ENCODE measurements at places on chromosomes 2 and 18.
A peak's percentile ranks its signal among the peaks of the same experiment; 100 is the strongest.

- no peak for DNase-seq
Measured at GRCh38 chr2:42850016-42850805, 57.8 kb upstream of the HAAO start.

DNA sequence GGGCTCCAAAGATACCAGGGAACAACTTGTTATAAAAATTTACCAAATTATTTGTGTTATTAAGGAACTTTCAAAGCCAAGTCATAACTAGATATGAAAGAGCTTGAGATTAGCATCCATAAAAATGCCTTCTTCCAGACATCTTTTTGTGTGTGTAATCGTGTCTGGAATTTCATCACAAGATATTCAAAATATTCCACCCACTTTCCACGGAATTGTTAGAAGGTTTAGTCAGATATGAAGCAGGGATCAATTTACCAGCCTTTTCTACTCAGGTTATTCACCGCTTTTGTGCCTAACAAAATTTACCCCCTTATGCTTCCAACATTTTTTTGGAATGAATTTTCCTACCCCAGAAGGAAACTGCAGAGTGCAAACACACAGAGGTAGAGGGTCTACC, 130.2 kb upstream of the ACVR2A start:
- no peak for DNase-seq

GRCh38 chr2:198347946-198348345, 543.6 kb downstream of the PLCL1 start:
- DNase-seq = no peak

GRCh38 chr2:3491306-3491705, 28.0 kb downstream of the ADI1 start:
- DNase-seq = no peak

GRCh38 chr2:121066526-121066925, 218.5 kb downstream of the TFCP2L1 start:
- DNase-seq = no peak

DNA sequence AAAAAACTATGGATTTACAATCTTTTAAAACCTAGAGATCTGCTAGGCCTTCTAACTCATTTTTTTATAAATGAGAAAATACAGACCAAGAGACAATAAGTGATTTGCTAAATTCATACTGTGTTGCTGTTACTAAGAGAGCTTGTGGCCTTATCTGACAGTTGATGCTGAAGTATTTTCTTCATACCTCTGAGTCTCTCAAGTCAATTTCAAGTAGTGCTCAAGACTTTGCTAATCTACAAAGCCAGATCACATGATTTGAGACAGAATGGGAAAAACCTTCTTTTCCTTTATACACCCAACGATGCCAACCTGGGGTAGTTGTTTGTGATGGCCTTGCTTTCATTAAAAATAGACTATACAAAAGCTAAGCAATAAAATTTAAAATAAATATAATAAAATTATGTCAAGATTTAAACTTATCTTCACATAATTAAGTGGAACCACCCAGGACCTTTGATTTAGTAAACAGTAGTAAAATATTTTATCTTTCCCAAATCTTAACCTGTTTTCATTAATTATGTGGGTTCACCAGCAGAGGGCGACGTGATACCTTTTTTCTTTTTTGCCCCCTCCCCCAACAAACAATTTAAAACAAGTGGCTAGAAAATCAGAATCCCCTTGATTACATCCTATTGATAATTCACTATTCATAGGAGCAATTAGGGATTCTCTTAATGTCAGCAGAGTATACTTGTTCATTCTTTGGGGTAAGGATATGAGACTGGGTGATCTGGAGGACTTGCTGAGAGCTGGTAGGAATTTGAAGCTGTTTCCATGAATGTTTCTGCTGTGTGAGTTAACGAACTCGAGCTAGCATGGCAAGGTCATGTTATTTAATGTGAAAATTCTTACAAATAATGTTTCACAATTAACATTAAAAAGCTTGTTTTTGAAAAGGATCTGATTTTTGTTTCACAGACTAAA, 49.6 kb upstream of the SLC5A7 start:
- peak; percentile 24 for DNase-seq

DNA sequence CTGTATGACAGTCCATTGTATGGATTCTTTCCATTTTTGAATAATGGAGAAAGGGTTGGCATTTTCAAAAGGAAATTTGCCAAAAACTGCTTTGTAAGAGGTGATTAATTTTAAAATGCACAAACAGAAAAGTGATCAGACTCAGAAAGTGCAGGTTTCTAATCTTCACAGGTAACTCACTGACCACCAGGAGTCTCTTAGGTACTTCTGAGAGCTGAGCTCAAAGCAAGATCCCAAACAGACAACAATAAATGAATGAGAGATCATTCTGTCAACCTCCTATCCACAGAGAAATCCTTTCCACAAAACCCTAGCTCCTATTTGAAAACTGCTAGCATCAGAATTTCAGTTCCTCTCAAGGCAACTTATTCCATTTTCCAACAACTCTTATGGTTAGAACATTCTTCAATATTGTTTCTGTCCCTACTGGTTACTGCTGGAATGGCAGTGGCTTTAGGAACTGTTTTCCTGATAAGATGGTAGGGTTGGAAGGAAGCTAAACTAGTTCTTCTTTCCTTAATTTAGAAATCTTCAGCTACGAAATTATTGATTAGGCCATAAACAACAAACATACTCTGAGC, 20.6 kb upstream of the HAAO start:
- peak; percentile 48 for DNase-seq

GRCh38 chr2:222451224-222451674, 26.9 kb downstream of the SGPP2 start:
- no peak for DNase-seq

GRCh38 chr2:85188852-85189251, 55.7 kb downstream of the TCF7L1 start:
- DNase-seq = no peak

DNA sequence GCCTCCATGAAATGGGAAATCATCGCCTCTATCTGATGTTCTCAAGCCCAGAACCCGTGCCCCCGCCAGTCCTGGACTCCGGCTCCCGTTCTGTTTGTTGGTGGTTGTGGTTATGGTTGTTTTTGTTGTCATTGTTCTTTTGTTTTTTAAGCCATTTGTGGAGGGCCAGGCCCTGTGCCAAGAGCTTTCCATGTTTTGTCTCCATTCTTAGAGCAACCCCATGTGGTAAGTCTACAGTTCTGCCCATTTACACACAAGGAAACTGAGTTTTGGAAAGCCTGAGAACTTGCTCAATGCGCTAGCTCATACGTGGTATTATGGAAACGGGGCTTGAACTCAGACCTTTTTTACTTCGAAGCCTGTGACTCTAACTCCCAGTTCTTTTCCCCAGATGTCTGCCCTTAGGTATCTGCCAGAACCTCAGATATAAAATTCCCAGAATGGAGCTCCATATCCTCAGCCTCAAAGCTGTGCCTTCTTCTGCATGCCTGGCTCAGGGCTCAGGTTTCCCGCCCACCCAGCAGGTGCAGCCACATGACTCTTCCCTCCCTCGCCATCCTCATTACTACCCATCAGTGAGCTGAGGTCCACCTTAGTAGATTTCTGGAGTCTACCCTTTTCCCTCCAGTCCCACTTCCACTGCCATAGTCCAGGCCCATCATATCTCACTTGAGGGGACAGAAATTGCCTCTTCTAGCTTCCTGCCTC, 194.1 kb downstream of the KLHL29 start:
- DNase-seq = no peak

GRCh38 chr2:186554850-186555671, 34.8 kb upstream of the ITGAV start:
- DNase-seq = no peak

DNA sequence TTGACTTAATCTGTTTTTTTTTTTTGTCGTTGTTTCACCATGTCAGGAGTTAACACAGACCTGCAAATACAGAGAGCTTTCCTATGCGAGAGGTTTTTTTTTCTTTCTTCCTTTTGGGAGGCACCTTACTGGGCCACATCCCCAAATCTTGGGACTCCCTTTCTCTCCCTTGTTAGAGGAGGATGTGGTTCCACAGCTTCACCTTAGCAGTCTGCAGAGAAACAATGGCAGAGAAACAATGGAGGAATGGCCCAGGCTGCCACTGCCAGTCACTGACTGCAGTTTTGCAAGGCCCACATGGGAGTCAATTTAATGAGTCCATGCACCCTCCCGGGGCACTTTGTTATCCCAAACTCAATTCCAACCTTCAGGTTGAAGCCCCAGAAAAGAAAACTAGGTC, 20.8 kb upstream of the PDK1 start:
- no peak for DNase-seq

DNA sequence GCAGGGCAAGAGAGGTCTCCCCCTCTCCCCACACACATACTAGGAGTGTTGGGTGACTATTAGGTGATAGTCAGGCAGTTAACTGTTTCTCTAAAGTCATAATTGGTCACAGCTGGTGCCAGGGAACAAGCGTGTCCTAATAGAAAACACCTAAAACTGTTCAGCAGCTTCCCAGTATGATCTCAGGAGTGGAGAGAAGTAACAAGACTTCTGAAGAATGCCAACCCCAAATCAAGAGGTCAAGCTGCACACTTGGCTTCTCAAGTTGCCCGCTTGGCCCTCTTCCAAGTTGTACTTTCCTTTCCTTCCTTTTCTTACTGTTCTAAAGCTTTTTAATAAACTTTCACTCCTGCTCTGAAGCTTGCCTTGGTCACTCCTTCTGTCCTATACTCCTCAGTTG, 22.4 kb upstream of the STAT1 start:
- no peak for DNase-seq

DNA sequence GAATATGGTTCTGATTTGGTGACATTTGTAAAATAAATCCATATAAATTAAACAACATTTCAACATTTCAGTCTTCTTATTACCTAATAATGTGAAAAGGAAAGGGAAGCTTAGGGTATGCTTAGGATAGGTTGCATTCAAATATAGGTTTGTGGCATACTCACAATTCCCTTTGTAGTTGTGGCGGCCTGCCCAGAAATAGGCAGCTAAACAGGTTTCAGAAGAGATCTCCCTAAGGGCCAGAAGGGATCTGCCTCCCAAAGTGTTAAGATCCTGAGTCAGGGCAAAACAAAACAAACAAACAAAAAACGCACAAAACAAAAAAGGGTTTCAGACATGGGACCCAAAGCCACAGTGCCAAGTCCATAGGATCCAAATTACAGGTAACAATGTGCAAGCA, 41.4 kb upstream of the TCF7L1 start:
- DNase-seq = no peak

DNA sequence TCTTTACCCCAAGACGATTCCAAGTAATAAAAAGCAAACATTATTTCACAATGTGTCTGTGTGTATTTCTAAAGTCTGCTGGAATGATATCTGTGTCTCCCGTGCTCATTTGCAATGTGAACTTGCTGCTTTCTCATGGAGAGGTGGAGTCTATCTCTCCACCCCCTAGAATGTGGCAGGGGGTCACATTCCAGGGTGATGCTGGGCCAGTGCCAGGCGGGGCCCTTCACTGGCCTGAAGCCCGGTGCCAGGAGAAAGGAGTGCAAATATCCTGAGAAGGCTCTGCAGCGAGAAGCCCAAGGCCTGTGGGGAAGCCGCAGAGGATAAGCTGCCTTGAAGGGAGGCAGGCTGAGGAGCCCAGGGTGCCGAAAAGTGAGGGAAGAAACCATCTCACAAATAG, 26.8 kb upstream of the LDLRAD4 start:
- DNase-seq = no peak
